ENCODE measurements at places on chromosomes 5 and 9. TPM values are rescaled to one million over a fixed set of nuclear protein-coding genes. Genes with fewer than 3 reads are reported as not detected.

DNA sequence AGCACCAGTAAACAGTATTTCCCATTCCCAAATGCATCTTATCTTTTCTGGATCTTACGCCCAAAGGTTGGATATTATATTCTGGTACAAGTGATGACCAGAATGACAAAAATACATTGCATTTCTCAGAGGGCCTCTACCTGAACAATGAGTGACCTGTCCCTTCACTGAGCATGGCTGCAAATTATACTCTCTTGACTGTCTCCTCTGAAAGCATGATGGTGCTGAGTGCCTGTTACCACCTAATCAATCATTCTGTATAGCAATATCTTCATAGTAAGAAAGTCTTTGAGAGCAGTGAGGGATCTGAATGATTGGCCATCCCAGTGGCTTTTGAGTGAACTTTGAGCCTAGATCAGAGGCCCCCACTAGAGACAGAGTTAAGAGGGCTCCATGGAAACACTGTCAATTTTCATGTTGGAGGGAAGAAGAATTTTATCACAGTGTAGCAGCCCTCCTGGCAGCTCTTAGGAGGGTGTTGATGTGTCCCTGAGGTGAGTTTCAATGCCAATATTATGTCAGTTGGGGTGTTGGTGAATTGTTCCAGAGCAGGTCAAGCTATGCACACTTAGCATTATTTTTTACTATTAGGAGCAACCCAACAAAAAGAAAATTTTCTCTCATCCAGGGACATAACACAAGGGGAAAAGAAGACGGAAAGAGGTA, 171.7 kb downstream of the MARCHF11 start:
- no peak for ATAC-seq

The FCN1 gene
- total RNA-seq = 0.53 TPM

DNA sequence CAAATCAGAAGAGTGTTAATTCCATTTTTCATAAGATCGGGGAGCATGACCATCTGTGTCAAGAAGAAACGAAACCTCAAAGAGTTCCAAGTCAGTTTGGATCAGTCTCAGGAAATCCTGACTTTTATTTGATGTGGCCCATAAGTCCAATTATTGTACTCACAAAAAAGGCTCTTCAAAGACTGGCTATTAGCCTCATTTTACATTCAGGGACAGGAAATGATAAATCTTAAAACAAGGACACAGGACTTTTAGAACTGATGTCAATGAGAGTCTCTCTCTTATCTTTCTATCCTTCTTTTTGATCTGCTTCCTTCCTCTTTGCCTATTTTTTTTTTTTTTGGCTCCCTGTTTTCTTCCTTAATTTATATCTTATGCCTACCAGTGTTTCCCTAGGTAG, 43.7 kb upstream of the SHOC1 start:
- no peak for ATAC-seq

DNA sequence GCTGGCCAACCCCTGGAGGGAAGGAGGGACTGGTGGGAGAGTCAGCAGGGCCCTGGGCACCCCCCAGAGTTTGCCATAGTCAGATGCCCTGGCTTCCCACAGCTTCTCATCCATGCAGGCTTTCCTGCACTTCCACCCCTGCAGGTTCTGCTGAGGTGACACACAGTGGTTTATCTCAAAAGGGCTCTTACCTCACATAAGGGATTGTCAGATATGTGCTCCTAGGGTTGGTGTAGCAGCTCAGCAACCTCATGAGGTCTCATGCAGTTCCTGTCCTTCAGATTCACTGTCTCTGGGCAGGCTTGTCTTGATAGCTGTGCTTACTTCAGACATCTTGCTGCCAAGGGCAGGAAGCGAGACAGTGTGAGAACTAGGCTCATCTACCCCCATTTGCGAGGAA, 143.4 kb downstream of the KDM4C start:
- no peak for ATAC-seq

DNA sequence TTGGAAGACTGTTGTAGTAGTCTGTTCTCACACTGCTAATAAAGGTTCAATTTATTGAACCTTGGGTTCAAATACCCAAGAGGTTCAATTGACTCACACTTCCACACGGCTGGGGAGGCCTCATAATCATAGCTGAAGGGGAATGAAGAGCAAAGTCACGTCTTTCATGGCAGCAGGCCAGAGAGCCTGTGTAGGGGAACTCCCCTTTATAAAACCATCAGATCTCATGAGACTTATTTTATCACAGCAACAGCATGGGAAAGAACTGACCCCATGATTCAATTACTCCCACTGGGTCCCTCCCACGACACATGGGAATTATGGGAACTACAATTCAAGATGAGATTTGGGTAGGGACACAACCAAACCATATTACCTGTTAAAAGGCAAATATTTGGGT, 268.2 kb downstream of the TMEM167A start:
- ATAC-seq = no peak

- no peak for ATAC-seq
Measured at GRCh38 chr9:33818847-33819500, 2.0 kb downstream of the UBE2R2 start.

DNA sequence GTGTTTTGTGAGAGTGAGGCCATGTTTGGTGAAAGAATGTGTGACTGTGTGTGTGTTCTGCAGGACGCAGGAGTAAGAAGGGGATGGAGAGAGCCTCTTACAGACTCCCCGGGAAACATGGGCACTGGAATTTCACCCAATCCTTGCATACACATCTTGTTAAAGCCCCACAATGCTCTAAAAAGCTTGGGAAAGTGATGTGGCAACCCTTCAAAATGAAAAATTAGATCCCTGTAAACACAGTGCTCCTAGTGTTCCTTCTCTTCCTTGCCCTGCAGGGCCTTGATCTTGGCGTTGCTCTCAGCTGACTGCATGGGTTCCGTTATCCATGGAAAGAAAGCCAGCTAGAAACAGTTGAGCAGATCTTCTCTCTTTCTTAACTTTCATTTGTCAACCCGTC, 701.7 kb downstream of the SEMA5A start:
- ATAC-seq = peak; percentile 28

DNA sequence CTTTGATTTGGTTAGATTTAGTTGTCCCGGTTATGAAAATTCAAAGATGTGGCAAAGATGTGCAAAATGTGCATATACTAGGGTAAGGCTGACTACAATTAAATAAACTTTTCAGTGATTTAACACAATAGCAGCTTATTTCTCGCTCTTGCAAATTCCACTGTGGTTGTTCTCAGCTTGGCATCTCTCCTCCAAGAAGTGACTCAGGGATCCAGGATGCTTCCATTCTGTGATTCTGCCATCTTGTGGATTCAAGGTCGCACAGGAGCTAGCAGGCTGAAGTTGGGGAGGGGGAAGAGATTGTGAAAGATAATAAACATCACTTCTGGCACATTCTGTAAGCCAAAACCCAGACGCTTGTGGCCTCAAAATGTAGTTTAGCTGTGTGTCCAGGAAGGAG, 60.1 kb upstream of the TGFBR1 start:
- no peak for ATAC-seq

GRCh38 chr5:143462431-143462830, 58.9 kb upstream of the NR3C1 start:
- ATAC-seq = no peak

The SPATA31A3 gene
- total RNA-seq = 1.3 TPM

DNA sequence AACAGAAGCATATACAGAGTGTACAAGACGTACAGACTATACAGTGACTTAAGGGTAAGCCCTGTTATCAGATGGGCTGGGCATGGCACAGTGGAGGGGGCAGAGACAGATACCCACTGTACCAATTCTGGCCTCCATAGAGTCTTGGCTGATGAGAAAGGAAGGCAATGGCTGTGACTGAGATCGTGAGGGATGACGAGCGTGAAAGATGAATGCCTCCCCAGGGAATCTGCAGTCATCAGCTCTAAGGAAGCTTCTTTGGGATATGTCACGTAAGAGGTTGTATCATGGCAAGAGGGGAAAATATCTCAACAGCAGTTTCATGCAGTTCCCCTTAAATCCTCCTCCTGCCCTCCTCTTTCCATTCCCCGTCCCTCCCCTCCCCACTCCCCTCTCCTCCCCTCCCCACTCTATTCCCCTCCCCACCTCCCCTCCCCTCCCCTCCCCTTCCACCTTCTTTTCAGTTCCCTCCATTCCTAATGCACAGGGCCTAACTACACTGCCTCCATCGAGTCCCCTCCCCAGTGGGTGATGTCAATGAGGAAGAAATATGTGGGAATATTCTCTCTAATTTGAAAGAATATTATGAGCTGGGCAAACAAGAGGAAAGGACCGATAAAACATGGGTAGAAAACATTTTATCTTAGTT, 226.4 kb upstream of the DAP start:
- ATAC-seq = peak; percentile 79

- no peak for ATAC-seq
Measured at GRCh38 chr5:151720215-151720614, 33.5 kb upstream of the SPARC start.

The SPZ1 gene
- total RNA-seq = not detected

DNA sequence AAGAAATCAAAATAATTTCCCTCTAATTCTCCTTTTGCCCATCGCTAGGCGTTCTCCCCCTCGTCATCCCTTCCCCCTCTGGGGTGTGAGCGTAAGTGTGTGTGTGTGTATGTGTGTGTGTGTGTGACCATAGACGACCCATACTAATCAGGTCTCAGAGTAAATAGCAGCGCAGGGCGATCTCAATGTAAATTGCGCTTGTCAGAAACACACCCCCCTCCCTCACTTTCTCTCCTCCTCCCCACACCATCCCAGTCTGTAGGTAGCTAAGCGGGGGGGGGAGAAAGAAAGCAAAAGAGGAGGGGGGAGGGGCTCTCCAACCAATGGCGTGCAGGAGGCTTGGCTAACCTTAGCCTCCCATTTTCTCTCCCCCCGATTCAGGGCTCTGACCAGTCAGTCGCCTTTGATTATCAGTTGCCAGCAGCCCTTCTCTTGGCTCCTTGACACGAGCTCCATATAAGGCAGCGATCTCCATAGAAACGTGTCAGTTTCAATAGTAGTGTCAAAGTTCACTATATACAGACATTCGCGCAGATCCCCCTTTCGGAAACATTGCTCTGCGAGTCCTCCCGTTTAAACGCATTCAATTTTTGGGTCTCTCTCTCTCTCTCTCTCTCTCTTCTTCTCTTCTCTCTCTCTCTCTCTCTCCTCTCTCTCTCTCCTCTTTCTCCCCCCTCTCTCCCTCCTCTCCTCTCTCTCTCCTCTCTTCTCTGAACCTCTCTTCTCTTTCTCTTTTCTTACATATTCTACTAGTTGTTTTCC, at the start of gene NR2F1:
NR2F1 (plus strand) TSS at position 546 of the 762 bp plus-strand sequence. CDS start 1,802 bp downstream, outside the sequence.
- ATAC-seq = peak; percentile 75

GRCh38 chr5:58046371-58046770, 413.5 kb downstream of the PLK2 start:
- no peak for ATAC-seq

- no peak for ATAC-seq
Measured at GRCh38 chr9:12923468-12924009, 148.7 kb downstream of the LURAP1L start.

DNA sequence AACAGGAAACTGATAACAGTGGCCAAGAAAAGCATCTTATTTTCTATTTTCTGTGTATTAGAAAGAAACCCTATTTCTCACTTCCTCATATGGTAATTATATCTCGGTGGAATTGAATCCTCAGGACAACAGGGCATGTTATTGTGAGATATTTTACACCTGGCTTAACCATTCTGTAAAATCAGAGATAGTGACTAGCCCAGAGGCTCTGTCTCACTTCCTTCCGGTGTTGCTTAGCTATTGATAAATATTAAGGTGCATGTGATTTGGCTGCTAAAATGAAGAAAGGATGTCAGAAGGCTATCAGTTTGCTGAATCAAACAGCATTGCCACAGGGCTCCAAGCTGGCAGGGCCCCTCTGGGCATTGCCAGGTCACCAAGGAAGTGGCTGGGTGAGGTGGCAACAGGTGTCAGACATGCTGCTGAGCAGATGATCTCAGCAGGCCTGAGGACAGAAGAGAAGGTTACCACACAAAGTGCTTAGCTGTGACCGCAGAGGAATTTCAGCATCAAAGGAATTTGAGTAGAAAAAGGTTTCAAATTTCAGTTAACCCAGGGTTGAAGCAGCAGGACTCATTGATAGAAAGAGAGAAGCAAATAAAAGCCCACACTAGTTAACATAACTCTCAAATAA, 330.7 kb downstream of the PDE4D start:
- peak; percentile 35 for ATAC-seq

GRCh38 chr5:149466457-149466972, 84.7 kb downstream of the CSNK1A1 start:
- peak; percentile 63 for ATAC-seq

DNA sequence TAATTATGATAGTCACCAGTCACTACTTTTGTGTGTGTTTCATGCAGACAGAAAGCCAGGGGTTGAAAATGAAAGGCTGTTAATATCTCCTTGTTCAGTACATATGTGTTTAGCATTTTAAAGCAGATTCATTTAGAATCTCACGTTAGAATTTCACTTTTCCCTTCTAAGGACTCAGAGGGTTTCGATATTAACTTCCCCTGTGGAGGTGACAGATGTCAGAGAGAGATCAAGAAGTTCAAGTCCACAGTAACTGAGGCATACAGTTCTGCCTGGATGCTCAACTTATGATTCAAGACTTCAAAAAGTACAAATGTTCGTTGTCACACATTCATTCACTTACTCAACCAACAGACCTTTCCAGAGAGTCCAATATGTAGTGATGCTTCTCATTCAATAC, 251.1 kb downstream of the EBF1 start:
- ATAC-seq = no peak

The GMCL2 gene
- 0.14 TPM for total RNA-seq

DNA sequence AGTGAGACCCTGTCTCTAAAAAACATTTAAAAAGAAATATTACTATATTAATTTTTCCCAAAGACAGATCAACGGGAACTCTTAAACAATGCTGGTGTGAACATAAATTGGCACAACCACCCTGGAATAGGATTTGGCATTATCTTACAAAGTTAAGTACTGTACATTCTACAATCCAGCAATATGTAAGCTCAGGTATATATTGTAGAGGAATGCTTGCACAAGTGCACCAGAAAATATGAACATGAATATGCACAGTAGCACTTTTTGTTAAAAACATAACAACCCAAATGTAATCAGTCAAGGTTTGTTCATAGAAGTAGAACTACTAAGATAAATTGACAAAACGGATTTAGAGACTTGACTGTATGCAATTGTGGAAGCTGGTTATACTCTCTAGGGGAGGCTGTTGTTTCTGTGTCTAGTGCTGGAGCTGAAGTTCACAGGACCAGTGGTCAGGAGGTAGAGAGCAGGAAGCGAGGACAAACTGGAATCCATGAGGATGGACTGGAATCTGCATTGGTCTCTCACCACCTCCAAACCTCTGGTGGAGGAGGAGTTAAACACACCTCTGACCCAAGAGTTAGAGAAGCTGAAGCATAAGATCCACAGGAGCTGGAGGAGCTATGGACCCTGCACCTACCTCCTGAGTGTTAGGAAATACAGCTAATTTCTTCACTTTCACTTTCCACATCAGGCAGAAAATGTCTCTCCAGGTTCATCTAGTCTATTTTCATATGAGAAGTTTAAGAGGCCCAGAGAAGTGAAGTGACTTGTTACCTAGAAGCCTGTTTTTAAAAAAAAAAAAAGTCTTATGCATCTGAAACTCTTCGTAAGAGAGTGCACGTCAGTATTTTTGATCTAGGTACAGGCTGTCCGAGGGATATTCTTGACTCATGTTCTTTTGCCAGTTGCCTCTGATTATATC, 20.3 kb upstream of the RIC1 start:
- ATAC-seq = peak; percentile 72

All from motor neuron (in vitro differentiated cells).